ENCODE measurements at places on chromosomes 12 and 14. TPM values are rescaled to one million over a fixed set of nuclear protein-coding genes. Genes with fewer than 3 reads are reported as not detected.

Gene MYH7
- total RNA-seq = not detected

Gene C12orf56
- 0.51 TPM for total RNA-seq

Gene SPTB
- 0.18 TPM for total RNA-seq

Gene NELL2
- total RNA-seq = 89.1 TPM

Gene HHIPL1
- 2.3 TPM for total RNA-seq

Gene DCP1B
- 19.8 TPM for total RNA-seq

Gene HNRNPA1
- 3,205 TPM for total RNA-seq

Gene KITLG
- 6.2 TPM for total RNA-seq

- peaks cover 35% of the 10 kb centered on the region for H3K4me1 ChIP-seq
- no peak for DNase-seq
- no peak overlapping the region for H3K27ac ChIP-seq
- H3K36me3 ChIP-seq = no peaks in the 10 kb centered on the region
Measured at GRCh38 chr12:12282761-12283425, 16.0 kb upstream of the LRP6 start.

- DNase-seq = no peak
- H3K4me1 ChIP-seq = peaks cover 60% of the 10 kb centered on the region
- H3K27ac ChIP-seq = peak overlapping the region; percentile 51
- peak overlapping the region; percentile 95 for H3K4me3 ChIP-seq
- peaks cover 18% of the 10 kb centered on the region for H3K27me3 ChIP-seq
Measured at GRCh38 chr12:56160193-56160763, 2.1 kb downstream of the MYL6 start.

GRCh38 chr12:107415071-107415470 lies 270.5 kb upstream of the PWP1 start:
- H3K27me3 ChIP-seq = peaks cover 6% of the 10 kb centered on the region
- H3K27ac ChIP-seq = no peak overlapping the region
- no peaks in the 10 kb centered on the region for H3K36me3 ChIP-seq
- no peak for DNase-seq

DNA sequence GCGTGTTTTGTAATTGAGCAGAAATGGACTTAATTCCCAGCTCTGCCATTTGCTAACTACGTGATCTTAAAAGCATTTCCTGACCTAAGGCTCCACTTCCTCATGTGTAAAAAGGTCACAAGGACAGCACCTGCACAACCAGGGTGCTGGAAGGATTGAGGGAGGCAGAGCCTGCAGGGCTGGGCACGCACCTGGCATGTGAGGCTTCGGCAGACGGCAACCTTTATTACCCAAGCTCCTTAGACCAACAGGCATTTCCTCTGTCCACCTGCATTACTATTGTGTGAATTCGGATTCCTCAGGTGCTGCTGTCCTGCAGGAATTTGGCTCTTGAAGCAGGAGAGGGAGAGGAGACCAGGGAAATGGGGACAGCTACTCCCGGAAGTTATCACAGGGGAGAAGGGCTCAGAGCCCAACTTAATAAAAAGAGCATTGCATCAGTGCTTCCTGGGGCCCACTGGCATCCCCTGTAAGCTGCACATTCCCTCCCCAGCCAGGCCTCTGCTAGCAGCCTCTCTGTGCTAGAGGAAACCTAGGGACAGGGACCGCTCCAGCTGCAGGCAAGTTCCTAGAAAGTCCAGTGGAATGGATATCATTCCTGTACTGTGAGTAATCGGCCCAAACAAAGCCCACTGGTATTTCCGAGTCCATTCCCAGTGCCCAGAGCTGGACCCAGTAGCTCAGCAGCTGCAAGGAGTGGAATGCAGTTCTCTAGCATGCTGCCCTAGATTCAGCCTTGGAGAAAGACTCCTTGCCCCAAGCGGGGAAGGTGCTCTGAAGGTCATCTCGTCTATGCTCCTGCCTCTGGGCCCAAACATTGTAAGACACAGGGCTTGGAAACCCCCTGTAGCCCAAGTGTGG lies 157.1 kb upstream of the CCND2 start:
- no peak overlapping the region for H3K27ac ChIP-seq
- H3K27me3 ChIP-seq = peaks cover 3% of the 10 kb centered on the region
- peaks cover 14% of the 10 kb centered on the region for H3K4me1 ChIP-seq

DNA sequence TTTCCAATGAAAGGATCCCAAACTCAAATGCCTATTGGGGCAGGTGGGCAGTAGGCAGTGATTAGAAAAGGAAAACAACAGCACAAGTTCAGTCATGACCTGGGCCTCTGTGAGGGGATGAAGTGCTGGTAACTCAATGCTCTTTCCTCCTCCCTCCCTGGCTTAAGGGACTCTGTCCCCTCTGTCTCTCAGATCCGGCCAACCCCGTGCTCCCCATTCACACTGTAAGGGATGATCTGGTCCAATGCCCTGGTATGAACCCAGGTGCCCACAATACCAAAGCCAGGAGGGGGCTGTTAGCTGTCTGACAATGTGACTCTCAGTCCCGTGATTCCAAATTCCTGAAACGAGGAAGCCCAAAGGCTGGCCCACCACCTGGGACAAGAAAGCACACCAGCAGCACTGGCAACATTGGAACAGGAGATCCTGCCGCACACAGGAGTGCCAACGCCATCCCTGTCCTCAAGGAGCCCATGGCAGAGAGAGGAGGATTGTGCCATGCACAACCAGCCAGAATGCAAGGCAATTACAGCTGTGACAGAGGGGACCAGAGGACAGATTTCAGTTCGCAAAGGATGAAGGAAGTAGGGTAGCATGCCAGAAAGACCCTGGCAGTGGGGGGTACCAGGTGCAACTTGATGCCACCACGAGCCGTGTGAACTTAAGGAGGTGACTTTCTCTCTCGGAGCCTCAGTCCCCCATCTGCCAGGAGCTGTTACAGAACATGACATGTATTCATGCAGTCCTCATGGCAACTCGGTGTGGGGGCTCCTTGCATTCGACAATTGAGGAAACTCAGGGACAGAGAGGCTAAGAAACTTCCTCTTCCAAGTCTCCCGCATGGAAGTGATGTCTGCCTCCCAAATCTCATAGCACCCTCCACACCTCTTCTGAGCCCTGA lies 37.6 kb downstream of the SERPINA3 start:
- no peaks in the 10 kb centered on the region for H3K36me3 ChIP-seq
- no peak overlapping the region for H3K4me3 ChIP-seq
- no peaks in the 10 kb centered on the region for H3K4me1 ChIP-seq
- no peak overlapping the region for H3K27ac ChIP-seq

GRCh38 chr12:75779891-75780496 lies 251.6 kb downstream of the PHLDA1 start:
- H3K36me3 ChIP-seq = peaks cover 2% of the 10 kb centered on the region
- H3K4me1 ChIP-seq = peaks cover 14% of the 10 kb centered on the region
- no peaks in the 10 kb centered on the region for H3K27me3 ChIP-seq
- H3K4me3 ChIP-seq = no peak overlapping the region

DNA sequence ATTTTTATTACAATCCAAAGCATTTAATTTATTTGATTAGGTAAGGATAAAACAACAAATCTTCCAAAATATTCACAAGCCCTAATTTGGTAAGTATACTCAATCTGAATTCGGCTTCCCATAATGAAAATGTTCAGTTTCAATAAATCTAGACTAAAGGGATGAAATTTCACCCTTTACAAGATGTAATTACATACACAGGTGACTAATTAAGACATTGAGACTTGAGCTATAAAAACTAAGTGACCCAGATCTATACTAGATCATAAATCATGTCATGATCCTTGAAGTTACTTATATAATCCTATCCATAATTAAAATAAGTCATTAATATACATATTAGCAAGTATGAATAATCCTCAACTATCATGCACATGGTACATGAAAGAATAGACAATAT lies 36.6 kb downstream of the LRP6 start:
- H3K4me3 ChIP-seq = no peak overlapping the region
- no peak for DNase-seq
- H3K27ac ChIP-seq = no peak overlapping the region
- peaks cover 45% of the 10 kb centered on the region for H3K4me1 ChIP-seq

DNA sequence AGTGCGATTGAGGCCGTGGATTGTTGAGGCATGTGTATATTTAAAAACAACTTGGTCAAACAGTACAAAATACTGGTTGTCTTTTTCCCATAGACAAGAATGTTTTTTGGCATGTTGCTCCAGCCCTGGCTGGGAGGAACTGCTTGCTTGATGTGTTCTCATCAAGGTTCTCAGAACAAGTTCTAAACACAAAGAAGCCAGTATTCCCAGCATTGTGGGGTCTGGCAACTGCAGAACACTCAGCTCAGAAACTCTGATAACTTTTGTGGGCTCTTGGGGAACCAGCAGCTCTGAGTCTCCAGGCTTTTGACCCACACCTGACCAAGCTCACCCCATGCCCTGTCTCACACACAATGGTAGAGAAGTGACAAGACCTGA lies 27.1 kb upstream of the DICER1 start:
- no peak overlapping the region for H3K27ac ChIP-seq
- no peaks in the 10 kb centered on the region for H3K27me3 ChIP-seq
- H3K4me1 ChIP-seq = peaks cover 10% of the 10 kb centered on the region
- H3K36me3 ChIP-seq = peaks cover 7% of the 10 kb centered on the region

DNA sequence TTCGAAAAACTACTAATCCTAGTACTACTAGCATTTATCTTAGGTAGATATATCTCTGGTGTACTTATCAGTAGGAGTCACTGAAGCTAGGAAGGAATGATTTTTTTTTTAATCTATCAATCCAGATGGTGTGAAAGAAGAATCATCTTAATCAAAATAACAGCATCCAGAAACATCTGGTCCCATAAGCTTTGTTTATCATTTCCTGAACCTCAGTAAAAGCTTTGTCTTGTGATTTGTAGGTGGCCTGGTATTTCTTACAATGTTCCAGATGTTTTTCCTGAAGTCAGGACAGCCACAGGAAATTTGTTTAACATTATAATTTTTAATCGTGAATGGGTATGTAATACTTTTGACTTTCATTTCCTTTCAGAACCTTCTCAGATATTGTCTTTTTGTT lies 28.0 kb upstream of the LUM start:
- H3K27ac ChIP-seq = no peak overlapping the region
- no peaks in the 10 kb centered on the region for H3K27me3 ChIP-seq

DNA sequence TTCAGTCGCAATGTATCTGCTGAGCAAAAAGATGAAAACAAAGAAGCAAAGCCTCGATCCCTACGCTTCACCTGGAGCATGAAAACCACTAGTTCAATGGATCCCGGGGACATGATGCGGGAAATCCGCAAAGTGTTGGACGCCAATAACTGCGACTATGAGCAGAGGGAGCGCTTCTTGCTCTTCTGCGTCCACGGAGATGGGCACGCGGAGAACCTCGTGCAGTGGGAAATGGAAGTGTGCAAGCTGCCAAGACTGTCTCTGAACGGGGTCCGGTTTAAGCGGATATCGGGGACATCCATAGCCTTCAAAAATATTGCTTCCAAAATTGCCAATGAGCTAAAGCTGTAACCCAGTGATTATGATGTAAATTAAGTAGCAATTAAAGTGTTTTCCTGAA lies 19.8 kb downstream of the CKB start:
- H3K27me3 ChIP-seq = no peaks in the 10 kb centered on the region
- DNase-seq = no peak
- peaks cover 23% of the 10 kb centered on the region for H3K36me3 ChIP-seq
- peaks cover 9% of the 10 kb centered on the region for H3K4me1 ChIP-seq

DNA sequence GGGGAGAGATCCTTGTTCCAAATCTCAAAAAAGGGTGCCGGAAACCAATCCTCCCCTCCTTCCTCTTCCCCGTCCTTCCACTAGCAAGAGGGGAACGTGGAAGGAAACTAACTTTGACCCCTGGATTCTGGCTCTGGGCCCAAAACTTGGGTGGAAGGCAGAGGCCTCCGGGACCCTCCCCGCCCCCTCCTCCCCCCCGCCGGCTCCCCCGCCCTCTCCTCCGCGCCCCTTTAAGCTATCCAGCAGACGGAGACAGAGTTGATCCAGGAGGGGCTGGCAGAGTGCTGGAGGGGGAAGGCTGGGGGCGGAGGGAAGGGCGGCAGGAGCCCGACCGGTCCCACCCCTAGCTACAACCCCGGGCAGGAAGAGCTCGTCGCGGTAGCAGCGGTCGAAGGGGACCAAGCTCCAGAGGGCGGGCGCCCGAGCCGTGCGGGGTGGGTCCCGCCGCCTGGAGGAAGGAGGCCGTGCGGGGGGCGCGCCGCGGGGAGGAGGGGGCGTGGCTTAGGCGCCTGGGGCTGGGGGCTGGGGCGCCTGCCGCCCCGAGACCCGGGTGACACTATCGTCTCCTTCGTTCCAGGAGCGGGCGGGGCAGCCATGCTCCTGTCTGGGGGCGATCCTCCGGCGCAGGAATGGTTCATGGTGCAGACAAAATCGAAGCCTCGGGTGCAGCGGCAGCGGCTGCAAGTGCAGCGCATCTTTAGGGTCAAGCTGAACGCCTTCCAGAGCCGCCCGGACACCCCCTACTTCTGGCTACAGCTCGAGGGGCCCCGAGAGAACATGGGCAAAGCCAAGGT lies at the start of gene NYNRIN:
NYNRIN (plus strand) TSS at position 351 of the 794 bp plus-strand sequence; CDS start at position 595, 244 bp downstream.
- H3K27me3 ChIP-seq = no peaks in the 10 kb centered on the region
- peaks cover 13% of the 10 kb centered on the region for H3K4me1 ChIP-seq
- peak within 1 kb of the TSS; percentile 83 for H3K4me3 ChIP-seq
- no peak within 1 kb of the TSS for H3K27ac ChIP-seq

- H3K4me1 ChIP-seq = peaks cover 31% of the 10 kb centered on the region
- no peak overlapping the region for H3K4me3 ChIP-seq
- no peak overlapping the region for H3K27ac ChIP-seq
Measured at GRCh38 chr12:89067421-89068187, 284.7 kb downstream of the DUSP6 start.

DNA sequence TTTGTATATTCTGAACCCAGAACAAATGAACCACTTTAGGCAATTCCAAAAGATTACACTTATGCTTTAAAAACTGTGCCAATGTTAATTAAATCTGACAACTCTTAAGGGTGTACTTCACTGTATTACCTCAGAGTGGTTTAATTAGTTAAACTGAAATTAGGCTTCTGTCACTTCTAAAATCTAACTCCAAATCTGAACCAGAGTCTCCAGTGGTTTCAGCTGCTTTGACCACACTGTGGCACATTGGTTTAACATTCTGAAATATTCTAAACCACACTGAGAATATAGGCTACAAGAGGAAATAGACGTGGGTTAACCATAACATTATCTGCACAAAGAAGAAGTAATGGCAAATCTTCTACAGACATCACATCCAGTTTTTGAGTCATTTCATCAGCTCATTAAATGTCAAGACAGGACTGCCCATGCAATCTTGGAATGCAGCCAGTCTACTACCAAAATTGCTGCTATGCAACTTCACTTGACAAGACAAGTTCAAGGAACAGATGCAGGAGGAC lies 94.8 kb downstream of the LRP6 start:
- no peak overlapping the region for H3K4me3 ChIP-seq
- peaks cover 4% of the 10 kb centered on the region for H3K36me3 ChIP-seq
- no peaks in the 10 kb centered on the region for H3K27me3 ChIP-seq
- no peak for DNase-seq
- H3K27ac ChIP-seq = no peak overlapping the region

DNA sequence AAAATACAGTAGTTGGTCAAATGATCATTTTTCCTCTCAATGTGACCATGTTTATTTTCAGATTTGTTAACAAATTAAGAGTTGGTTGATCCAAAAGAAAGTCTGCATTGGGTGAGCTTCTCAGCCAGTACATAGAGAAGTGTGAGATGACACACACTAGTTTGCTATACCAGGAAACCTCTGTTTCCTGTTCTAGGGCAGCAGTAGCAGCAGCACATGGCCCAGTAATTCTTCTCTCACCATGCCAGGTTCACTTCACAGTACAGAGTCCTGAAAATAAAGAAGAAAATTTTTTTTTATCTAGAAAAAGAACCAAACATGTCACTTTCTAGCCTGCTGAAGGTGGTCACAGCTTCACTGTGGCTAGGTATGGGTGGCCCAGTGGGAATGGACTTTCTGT lies 250.2 kb upstream of the OR4E1 start:
- DNase-seq = no peak
- no peak overlapping the region for H3K4me3 ChIP-seq
- no peak overlapping the region for H3K27ac ChIP-seq
- H3K36me3 ChIP-seq = no peaks in the 10 kb centered on the region
- peaks cover 68% of the 10 kb centered on the region for H3K27me3 ChIP-seq
- no peaks in the 10 kb centered on the region for H3K4me1 ChIP-seq

- peaks cover 6% of the 10 kb centered on the region for H3K27me3 ChIP-seq
- H3K36me3 ChIP-seq = no peaks in the 10 kb centered on the region
- DNase-seq = no peak
- H3K4me1 ChIP-seq = no peaks in the 10 kb centered on the region
Measured at GRCh38 chr14:37988472-37988871, 219.2 kb upstream of the SSTR1 start.

All from neural crest cell (in vitro differentiated cells).